ENCODE measurements at places on chromosomes 4 and X.

- no peak for DNase-seq
Measured at GRCh38 chr4:38504396-38504715, 159.6 kb upstream of the KLF3 start.

GRCh38 chr4:167826281-167826680 is 266.1 kb upstream of the ANXA10 start:
- DNase-seq, result no peak

DNA sequence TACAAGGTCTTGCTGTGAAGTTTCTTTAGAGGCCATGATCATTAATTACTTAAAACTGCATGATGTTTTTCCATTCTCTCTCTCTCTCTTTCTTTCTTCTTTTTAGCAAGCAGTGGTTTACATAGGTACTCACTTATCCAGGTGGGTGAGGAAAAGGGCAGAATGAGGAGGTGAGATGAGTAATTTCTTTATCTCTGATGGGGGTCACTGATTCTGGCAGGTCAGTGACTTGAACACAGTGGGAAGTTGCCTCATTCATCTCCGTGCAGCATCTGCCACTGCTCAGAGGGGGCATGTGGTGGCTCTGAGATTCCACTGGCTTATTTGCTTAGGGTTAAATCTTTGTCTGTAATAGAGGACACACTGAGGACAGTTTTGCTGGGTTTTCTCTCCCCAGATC is 62.6 kb downstream of the FAM114A1 start:
- no peak for DNase-seq

DNA sequence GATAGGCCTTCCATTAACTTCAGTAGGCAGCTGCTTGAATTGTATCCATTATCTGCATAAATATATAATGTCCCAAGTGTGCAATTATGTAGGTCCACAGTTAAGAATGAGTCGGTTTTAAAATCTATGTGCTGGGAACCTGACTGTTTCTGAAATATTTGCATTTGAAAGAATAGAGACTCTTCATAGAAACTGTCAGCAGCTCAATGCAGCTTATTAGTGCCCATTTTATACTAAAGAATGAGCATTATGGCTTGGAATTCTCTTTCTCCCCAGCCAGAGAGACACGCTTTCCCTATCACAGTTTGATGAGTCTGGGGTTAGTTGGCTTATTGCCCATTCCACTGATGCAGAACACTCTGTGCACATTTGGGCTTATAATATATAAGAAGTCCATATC is 202.0 kb upstream of the PCDH7 start:
- no peak for DNase-seq

- DNase-seq, result no peak
Measured at GRCh38 chr4:54225598-54226403, 3.3 kb upstream of the PDGFRA start.

DNA sequence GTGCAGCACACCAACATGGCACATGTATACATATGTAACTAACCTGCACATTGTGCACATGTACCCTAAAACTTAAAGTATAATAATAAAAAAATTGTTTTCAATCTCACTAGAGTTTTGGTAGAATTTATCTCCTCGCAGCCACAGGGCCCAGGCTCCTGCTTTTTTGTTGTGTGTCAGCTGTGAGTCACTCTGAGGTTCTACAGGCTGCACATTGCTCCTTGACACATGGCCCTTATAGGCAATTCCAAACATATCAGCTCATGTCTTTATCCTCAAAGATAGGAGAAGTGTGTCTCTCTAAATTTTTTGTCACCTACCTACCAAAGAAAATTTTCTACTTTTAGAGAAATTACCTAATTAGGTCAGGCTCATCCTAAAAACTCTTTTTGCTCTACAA is 252.1 kb upstream of the ADGRL3 start:
- no peak for DNase-seq

GRCh38 chrX:63361494-63361893 is 10.4 kb upstream of the SPIN4 start:
- no peak for DNase-seq

DNA sequence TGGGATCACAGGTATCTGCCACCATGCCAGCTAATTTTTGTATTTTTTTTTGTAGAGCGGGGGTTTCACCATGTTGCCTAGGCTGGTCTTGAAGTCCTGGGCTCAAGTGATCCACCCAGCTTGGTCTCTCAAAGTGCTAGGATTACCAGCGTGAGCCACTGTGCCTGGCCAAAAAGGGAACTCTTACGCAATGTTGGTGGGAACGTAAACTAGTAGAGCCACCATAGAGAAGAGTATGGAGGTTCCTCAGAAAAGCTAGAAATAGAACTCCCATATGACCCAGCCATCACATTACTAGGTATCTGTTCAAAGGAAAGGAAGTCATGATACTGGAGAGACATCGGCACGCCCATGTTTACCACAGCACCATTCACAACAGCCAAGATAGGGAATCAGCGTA is 85.9 kb downstream of the PRKX start:
- no peak for DNase-seq

DNA sequence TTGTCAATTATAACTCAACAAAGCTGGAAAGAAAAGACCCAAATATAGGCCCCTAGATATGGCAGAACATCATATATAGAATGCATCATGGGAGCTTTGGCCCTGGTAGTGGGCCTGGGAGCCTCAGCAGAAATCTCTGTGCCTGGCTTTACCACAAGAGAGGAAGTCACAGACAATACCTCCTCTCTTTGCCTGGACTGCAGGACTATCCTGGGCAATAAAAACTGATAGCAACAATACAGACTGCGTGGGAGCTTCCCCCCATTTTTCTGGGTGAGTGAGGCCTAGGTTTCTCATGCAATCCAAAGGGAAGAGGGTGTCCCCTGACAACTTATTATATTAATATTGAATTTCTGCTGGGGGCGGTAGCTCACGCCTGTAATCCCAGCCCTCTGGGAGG is 64.0 kb upstream of the NFKB1 start:
- DNase-seq, result no peak

- DNase-seq, result no peak
Measured at GRCh38 chrX:47091149-47091775, 13.0 kb downstream of the RGN start.

DNA sequence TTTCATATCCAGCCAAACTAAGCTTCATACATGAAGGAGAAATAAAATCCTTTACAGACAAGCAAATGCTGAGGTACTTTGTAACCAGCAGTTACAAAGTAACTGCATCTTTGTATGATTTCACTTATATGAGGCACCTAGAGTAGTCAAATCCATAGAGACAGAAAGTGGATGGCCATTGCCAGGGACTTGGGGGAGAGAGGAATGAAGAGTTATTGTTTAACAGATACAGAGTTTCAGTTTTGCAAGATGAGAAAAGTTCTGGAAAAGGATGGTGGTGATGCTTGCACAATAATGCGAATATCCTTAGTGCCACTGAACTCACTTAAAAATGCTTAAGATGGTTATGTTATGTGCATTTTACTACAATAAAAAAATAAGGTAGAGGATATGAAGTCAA is 58.4 kb upstream of the VCX start:
- no peak for DNase-seq
